Activated T-helper 1 cell treated with anti-CD3 and anti-CD28 coated beads, Interleukin-2, amount 50 U/mL, for 16 hours (primary cell): ENCODE measurements at places on chromosomes 2 and 18.

- DNase-seq, result peak; percentile 2
These were observed 184.8 kb downstream of the NCK2 start for GRCh38 chr2:105929516-105929915.

DNA sequence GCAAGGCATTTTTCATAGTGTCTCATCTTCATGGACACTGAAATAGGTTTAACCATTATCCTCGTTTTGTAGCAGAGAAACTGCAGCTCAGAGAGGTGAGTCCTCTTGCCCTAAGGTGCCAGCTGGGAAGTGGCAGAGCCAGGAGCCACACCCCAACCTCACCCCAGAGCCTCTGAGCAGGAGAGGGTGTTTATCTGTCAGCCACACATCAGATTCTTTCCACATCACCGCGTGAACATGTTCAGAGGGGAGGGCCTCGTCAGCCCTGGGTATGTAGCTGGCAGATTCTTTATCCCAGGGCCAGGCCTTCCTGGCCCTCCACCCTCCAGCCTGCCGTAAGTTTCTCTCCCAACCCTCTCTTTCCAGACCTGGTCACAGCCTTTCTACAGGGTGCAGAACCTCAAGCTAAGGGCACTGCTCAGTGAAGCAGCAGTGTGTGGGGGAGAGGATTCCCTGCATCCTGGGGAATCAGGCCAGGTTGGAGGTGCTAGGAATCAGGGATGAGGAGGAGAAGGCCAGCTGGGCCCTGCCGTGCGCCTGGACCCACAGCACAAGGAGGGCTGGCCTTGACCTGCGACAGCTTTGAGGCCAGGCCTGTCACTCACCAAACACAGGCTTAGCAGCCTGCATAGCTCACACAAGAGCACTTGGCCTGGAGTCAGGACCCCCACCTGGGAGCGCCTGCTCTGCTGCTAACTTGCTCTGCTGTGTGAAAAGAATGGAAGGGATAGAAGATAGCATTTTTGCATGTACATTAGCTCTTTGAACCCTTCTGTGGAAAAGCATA is 111.3 kb upstream of the MCFD2 start:
- DNase-seq, result no peak

DNA sequence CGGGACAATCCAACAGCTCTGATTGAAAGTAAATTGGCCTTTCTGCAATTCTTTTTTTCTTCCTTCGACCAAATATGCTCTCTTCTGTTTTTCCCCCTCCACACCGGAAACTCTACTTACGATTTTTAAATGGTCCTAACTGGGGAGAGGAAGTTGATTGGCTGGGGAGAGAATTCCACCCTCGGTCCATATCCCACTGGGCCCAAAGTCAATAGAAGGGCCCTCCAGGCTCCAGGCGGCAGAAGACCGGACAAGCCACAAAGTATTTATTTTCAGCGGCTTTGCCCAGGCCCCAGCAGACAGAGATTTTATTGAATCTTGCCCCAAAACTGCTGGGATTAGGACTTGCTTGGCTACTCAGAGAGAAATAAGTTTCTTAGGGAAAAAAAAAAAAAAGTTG is 37.1 kb upstream of the SMAD7 start:
- DNase-seq, result no peak

DNA sequence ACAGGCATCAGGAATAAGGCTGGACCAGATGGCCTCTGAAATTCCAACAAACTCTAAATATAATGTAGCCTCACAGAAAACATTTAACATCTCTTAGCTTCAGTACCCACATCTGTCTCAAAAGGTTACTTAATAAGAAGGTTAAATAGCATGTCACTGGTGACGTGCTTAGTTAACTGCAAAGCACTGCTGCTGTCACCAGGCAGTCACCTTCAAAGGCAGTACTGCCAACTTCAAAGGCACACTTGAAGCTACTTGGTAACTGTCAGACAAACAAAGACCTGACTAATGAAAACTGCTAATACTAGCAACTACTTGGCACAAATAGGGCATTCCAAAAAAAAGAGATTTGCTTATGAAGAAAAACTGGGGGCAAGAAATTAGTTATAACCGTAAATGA is 36.2 kb downstream of the EPG5 start:
- DNase-seq, result no peak

DNA sequence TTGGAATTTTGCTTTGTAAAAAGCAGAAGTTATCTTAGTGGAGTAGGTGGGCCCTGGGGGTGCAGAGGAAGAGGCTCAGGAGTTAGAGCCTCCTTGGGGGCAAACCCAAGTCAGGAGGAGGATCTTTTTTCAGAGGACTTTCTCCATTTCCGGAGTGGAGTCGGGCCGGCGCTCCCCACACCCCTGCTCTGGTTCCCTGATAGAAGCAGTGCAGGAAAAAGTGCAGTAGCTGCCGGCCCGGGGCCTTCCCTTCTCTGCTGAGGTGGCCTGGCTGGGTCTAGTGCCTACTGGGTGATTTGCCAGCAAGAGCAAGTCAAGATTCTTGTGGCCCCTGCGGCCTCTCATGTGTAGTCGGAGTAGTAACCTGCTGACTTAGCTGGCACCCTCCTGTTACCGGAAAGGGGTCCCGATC is 124.2 kb upstream of the HS6ST1 start:
- no peak for DNase-seq

- no peak for DNase-seq
These were observed 388.9 kb downstream of the SETBP1 start for GRCh38 chr18:45069546-45069945.

- no peak for DNase-seq
These were observed 24.8 kb upstream of the ZFP36L2 start for GRCh38 chr2:43251171-43251731.
